Progenitor cell of endocrine pancreas (in vitro differentiated cells): ENCODE measurements at places on chromosomes 7 and 10. TPM values are rescaled to one million over a fixed set of nuclear protein-coding genes. Genes with fewer than 3 reads are reported as not detected.

DNA sequence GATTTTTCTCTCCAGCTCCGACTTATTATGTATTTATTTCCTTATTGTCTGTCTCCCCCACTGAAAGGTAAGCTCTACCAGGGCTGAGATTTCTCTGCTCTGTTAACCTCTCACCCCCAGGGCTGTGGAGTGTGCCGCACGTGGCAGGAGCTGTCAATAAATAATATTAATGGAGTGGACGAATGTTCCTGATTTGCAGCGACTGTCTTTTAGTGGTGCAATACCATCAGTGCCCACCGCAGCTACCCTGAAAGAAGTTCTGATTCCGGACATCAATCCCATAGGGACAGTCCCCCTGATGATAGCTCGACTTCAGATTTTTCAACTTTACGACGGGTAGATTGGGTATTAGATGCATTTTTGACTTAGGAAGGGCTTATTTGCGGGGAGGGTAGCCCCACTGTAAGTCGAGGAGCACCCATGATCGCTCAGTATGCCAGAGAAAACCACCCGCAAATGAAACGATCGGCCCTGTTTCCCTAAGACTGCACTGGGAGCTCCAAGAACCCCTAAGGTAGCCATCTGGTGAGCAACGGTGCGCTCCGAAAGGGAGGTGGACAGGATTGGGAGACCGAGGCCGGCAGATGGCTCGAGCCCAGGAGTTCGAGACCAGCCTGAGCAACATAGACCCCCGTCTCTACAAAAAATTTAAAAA is 986 bp upstream of the PPP2R2D start:
- peak overlapping the region; percentile 78 for H3K4me3 ChIP-seq
- peak overlapping the region; percentile 90 for H3K27ac ChIP-seq
- H3K36me3 ChIP-seq: peaks cover 2% of the 10 kb centered on the region
- peaks cover 17% of the 10 kb centered on the region for H3K27me3 ChIP-seq

DNA sequence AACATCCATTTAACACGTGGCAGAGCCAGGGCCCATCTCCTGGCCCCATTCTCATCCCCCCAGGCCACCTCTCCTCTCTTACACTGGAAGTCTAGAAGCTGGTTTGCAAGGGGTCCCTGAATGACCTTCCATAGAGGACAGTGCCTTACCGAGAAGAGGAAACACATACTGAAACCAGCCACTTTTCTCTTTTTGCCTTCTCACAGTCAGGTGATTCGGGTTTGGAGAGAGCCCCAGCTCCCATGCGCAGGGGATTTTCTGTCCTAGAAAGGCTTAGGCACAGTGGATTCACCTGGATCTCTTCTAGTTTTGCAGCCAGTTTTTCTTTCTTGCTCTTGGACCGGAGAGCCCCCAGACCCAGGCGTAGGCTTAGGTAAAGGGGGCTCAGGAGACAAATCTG is 334.1 kb upstream of the C7orf33 start:
- no peak for DNase-seq
- no peak overlapping the region for H3K4me3 ChIP-seq
- H3K27ac ChIP-seq: no peak overlapping the region
- no peaks in the 10 kb centered on the region for H3K27me3 ChIP-seq

DNA sequence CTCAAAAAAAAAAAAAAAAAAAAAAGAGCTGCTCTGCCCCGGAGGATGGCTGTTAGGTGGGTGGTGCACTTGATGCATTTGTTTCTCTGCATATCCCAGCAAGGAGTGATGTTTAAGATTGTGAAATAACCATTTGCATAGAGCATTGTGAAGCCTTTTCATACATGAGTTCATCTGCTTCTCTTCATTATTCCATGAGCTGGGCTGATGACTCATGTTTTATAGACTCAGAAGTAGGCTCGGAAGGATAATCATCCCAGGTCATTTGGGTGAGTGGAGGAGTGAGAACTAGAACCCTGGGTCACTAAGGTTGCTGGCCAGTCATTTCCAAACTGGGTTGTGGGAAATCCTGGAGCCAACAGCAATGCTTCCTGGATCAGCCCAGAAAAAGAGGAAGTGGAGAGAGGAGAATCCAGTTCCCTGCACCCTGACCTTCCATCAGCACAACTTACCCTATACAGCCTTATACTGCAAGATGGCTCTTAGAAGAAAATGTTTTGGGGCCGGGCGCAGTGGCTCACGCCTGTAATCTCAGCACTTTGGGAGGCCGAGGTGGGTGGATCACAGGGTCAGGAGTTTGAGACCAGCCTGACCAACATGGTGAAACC is 45.3 kb downstream of the TACC2 start:
- no peaks in the 10 kb centered on the region for H3K27me3 ChIP-seq
- no peak overlapping the region for H3K27ac ChIP-seq
- H3K36me3 ChIP-seq: no peaks in the 10 kb centered on the region
- DNase-seq: no peak
- peaks cover 5% of the 10 kb centered on the region for H3K4me1 ChIP-seq
- no peak overlapping the region for H3K4me3 ChIP-seq

GRCh38 chr10:5663692-5664427 is 2.5 kb downstream of the ASB13 start:
- H3K36me3 ChIP-seq: no peaks in the 10 kb centered on the region
- peaks cover 28% of the 10 kb centered on the region for H3K27me3 ChIP-seq
- DNase-seq: no peak
- no peak overlapping the region for H3K27ac ChIP-seq
- peak overlapping the region; percentile 0 for H3K4me3 ChIP-seq

GRCh38 chr7:87128861-87129267 is 23.4 kb upstream of the DMTF1 start:
- peak overlapping the region; percentile 68 for H3K27ac ChIP-seq
- H3K4me3 ChIP-seq: no peak overlapping the region
- no peaks in the 10 kb centered on the region for H3K36me3 ChIP-seq

DNA sequence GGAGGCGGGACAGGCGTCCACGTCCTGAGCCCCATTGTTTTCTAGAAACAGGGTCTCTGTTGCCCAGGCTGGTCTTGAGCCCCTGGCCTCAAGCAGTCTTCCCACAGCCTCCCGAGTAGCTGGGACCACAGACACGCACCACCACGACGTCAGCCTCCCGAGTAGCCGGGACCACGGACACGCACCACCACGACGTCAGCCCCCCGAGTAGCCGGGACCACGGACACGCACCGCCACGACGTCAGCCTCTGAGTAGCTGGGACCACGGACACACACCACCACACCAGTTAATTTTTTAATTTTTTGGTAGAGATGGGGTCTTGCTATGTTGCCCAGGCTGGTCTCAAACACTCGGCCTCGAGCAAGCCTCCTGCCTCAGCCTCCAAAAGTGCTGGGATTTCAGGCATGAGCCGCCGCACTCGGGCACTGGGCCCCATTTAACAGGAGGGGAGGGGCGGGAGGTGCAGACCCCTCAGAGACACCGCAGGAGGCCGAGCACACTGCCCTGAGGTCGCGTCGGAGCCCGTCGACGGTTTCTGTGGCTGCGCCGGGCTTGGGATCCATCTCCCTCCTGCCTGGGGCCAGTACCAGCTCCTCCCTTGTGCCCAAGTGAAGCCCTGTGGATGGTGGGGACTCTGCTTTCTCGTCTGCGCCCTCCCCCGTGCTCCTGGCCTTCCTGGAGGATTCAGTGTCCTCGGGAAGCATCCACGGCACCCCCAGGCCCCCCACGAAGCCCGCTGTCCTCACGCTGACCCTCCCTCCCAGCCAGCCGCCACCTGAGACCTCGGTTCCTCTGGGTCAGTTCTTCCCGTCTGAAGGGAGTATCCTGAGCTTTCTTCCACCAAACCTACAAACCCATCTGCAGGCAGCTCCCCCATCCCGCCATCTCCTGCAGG is 13.0 kb downstream of the FAM20C start:
- no peak overlapping the region for H3K4me3 ChIP-seq
- no peak for DNase-seq
- H3K27ac ChIP-seq: peak overlapping the region; percentile 39
- H3K4me1 ChIP-seq: no peaks in the 10 kb centered on the region
- no peaks in the 10 kb centered on the region for H3K27me3 ChIP-seq

DNA sequence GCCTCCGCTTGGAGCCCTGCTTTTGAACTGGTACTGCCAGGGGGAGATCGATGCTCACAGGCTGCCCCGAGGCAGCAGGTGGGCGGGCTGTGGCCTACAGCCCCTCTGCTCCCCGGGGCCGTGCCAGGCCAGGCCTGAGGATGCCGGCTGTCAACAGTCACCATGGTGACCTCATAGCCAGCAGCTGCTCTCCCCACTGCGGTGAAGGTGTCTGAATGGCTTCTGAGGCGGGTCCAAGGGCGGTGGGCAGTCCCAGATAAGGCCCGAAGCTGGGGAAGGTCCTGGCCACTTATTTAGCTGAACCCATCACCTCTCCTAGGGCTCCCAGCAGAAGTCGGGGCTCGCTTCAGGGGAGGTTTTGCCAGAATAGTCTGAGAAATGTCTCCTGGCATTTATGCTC is 179.3 kb downstream of the ARHGAP12 start:
- no peaks in the 10 kb centered on the region for H3K27me3 ChIP-seq
- H3K27ac ChIP-seq: no peak overlapping the region
- no peaks in the 10 kb centered on the region for H3K4me1 ChIP-seq
- no peaks in the 10 kb centered on the region for H3K36me3 ChIP-seq
- DNase-seq: no peak
- no peak overlapping the region for H3K4me3 ChIP-seq

- H3K36me3 ChIP-seq: no peaks in the 10 kb centered on the region
- H3K27ac ChIP-seq: no peak overlapping the region
- no peak for DNase-seq
- no peaks in the 10 kb centered on the region for H3K27me3 ChIP-seq
Observed at GRCh38 chr7:35553519-35553918, 141.4 kb downstream of the HERPUD2 start.

DNA sequence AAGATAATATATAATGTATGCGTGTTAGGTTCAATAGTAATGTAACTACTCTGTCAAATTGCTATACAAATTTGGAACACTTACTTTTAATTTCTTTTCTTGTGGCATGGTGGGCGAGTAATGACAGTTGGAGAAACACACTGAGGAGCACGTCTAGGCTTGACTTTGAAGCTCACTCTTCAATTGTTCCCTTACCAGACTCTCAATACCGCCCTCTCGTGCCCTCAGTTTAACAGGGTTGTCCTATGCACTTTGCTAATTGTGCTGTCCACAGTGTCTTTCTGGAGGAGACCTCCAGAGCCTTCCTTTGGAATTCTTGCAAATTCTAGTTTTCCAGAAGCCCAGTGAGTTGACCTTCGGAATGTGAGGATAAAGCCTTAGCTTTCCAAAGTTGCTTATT is 107.2 kb upstream of the RELN start:
- no peak for DNase-seq
- no peak overlapping the region for H3K27ac ChIP-seq
- H3K4me3 ChIP-seq: no peak overlapping the region
- H3K4me1 ChIP-seq: no peaks in the 10 kb centered on the region
- no peaks in the 10 kb centered on the region for H3K36me3 ChIP-seq
- peaks cover 7% of the 10 kb centered on the region for H3K27me3 ChIP-seq

DNA sequence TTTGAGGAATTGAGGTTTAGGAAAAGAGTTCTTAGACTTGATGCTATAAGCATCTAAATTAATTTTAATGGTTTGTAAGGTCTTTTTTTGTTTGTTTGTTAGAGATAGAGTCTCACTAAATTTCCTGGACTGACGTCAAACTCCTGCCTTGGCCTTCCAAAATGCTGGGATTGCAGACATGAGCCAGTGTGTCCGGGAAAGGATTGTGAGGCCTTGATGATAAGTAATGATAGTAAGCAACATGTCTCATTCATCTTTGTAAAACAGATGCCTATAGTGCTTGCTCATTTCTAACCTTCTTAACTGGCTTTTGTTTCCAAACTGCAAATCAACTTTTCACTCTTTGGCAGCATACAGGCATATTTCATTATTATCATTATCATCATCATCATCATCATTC is 176.0 kb upstream of the KCND2 start:
- no peaks in the 10 kb centered on the region for H3K4me1 ChIP-seq
- H3K4me3 ChIP-seq: no peak overlapping the region
- H3K27ac ChIP-seq: no peak overlapping the region
- no peaks in the 10 kb centered on the region for H3K27me3 ChIP-seq
- no peak for DNase-seq
- no peaks in the 10 kb centered on the region for H3K36me3 ChIP-seq

DNA sequence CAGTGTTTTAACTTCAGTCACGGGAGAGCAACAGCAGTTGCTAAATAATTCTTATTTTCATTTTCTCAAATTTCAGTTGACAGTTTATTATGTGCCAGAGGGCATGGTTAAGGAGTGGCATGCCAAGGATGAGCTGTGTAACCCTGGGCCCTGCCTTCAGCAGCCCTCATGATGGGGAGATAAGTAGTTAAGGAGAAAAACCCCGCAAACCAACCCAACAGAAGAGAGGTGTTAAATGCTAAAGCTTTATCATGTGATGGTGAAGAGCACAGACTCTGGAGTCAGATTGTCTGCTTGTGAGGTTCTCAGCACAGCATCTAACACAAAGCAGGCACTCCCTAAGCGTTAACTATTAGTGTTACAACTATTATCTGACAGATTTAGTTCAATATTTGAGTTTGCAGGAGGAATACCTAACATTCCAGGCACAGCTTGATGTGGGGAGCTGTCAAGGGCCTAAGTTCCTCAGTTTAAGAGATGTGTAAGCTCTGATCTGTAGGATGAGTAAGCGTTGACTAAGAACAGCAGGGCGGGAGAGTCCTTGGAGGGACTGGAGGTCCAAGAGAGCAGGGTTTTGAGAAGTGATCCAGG is 29.6 kb downstream of the STAM start:
- no peaks in the 10 kb centered on the region for H3K27me3 ChIP-seq
- H3K36me3 ChIP-seq: no peaks in the 10 kb centered on the region
- no peak overlapping the region for H3K27ac ChIP-seq
- no peak overlapping the region for H3K4me3 ChIP-seq
- H3K4me1 ChIP-seq: peaks cover 13% of the 10 kb centered on the region
- DNase-seq: no peak

- no peak overlapping the region for H3K4me3 ChIP-seq
- H3K27me3 ChIP-seq: peaks cover 4% of the 10 kb centered on the region
- H3K36me3 ChIP-seq: no peaks in the 10 kb centered on the region
Observed at GRCh38 chr7:27324246-27324645, 81.6 kb downstream of the EVX1 start.

DNA sequence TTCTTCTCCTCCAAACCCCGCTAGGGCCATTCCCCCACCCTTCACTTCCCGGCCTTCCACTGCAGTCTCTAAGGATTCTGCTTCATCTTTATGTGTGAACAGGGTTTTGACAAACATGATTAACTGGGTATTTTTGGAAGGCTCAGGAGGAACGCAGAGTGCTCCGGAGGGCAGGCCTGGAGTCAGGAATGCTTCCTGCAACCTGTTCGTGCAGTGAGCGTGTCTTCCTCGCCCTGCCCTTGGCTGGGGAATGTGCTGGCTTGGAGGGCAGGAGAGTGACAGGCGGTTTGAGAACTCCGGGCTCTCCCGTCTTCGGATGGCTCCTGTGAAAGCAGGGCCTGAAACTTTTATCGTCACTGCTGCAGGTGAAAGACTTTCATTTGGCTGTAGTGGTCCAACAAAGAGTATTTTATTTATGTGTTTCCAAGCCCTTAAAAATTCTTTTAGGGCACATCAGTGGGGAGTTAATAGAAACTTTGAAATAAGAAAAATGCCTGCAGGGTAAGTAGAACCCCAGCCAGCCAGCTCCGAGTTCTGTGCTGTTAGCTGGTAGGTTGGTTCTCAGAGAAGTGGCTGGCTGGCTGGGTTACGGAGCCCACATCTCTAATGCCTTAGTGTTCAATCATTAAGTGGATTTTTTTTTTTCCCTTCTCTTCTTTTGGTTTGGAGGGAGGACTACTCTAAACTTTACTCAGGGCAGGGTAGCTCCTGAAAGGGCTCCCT is 51.0 kb downstream of the TCF7L2 start:
- H3K4me3 ChIP-seq: no peak overlapping the region
- peaks cover 55% of the 10 kb centered on the region for H3K4me1 ChIP-seq
- H3K36me3 ChIP-seq: peaks cover 9% of the 10 kb centered on the region

Gene PBLD
- total RNA-seq: 9.6 and 11.1 TPM in 2 replicates

Gene LRMDA
- total RNA-seq: 6.5 and 9.7 TPM in 2 replicates

Gene COL1A2
- 14.8 and 26.2 TPM in 2 replicates for total RNA-seq

Gene VAX1
- total RNA-seq: not detected in 2 replicates

Gene SLC29A3
- 13.3 and 13.7 TPM in 2 replicates for total RNA-seq

Gene AGR3
- 5.8 and 13.3 TPM in 2 replicates for total RNA-seq

Gene VKORC1L1
- 25.0 and 28.9 TPM in 2 replicates for total RNA-seq

Gene GIMAP6
- total RNA-seq: not detected in 2 replicates

Gene NKX2-3
- total RNA-seq: not detected in 2 replicates

Gene AHCYL2
- total RNA-seq: 22.0 and 26.0 TPM in 2 replicates

Gene CHAT
- total RNA-seq: 0.36 TPM in 1 of 2 replicates, not detected in the other
